ENCODE measurements at places on chromosomes 2 and 18. TPM values are rescaled to one million over a fixed set of nuclear protein-coding genes. Genes with fewer than 3 reads are reported as not detected.

GRCh38 chr2:171469176-171469575 lies 35.1 kb downstream of the DCAF17 start:
- DNase-seq, result no peak

DNA sequence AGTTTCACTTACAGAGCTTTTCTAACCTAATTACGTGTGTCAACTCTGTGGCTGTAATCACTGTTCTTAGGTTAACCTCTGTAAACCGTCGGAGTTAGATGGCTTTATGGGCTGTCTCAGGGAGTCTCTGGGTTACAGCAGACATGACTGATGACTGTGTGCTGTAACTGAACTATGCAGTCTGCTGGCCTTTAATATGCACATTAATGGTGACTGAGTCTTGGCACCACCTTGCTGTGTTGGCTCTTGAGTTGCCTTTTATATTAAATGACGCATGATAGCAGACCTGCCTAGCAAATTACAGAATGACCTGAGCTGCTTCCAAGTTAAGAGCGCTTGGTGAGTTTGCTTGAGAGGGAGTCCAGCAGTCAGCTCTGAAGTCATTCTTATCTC lies 90.1 kb downstream of the ACKR3 start:
- no peak for DNase-seq

DNA sequence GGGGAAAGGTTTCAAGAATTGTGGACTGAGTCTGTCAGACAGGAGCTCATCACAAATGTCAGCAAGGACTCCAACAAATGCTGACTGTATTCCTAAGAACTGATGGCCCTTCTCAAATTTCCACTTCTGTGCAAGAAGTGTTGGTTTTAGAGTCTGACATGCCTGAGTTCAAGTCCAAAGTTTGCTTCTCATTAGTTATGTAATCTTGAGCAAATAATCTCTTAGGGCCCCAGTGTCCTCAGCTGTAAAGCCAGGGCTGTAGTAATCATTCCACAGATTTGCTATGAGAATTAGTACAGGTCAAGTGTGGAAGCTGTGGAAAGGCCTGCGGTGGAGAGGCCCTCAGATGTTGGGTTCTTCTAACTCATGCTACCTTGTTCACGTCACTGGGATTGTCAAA lies 23.9 kb downstream of the MEP1B start:
- DNase-seq, result no peak

- no peak for DNase-seq
Measured at GRCh38 chr2:231819447-231820042, 33.3 kb downstream of the COPS7B start.

DNA sequence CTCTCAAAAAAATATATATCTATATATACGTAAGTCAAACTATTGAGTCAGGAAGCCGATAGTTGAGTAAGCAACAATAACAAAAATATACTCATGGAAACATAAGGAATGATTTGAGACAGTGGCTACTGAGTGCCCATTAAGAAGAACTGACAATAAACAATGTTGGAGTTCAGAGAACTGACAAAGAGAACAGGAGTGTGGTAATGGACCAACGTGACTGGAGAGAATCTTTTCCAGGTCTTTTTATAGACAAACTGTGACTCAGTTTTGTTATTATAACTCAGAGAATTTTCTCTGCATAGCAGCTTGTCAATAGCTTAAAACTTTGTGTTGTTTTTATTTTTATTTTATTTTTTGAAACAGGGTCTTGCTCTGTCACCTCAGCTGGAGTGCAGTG lies 4.6 kb upstream of the GALM start:
- no peak for DNase-seq

Gene ST6GAL2
- 139 TPM for total RNA-seq

Gene TRABD2A
- 0.21 TPM for total RNA-seq

Gene MOCOS
- 5.5 TPM for total RNA-seq

Gene ARHGEF4
- total RNA-seq, result 3.2 TPM

Gene TMEM247
- not detected for total RNA-seq

- no peak for DNase-seq
Measured at GRCh38 chr2:58925676-58926081, 684.6 kb upstream of the FANCL start.

Gene VSNL1
- total RNA-seq, result not detected

GRCh38 chr18:59005262-59005661 lies 134.4 kb upstream of the SEC11C start:
- no peak for DNase-seq

Gene LBH
- total RNA-seq, result 74.7 TPM

DNA sequence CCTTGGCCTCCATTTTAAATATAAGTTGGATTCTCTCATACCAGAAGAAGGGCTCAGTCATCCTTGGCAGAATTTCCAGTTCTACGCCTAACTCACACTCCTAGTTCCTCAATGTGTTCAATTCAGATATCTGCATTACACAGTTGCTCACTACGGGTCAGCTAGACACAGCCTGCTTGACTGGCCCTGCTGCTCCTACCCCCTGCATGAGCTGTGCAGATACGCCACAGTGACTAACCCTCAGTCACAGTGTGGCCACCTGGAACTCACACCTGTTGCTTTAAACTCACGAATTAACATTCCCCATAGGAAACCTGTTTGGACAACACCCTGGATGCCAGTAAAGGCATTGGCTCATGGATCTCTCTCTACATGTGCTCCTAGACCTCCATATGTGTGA lies 429.6 kb downstream of the NCKAP5 start:
- DNase-seq, result no peak

Gene TCF23
- total RNA-seq, result not detected

Gene CNTNAP5
- total RNA-seq, result not detected

Gene IL37
- total RNA-seq, result not detected

DNA sequence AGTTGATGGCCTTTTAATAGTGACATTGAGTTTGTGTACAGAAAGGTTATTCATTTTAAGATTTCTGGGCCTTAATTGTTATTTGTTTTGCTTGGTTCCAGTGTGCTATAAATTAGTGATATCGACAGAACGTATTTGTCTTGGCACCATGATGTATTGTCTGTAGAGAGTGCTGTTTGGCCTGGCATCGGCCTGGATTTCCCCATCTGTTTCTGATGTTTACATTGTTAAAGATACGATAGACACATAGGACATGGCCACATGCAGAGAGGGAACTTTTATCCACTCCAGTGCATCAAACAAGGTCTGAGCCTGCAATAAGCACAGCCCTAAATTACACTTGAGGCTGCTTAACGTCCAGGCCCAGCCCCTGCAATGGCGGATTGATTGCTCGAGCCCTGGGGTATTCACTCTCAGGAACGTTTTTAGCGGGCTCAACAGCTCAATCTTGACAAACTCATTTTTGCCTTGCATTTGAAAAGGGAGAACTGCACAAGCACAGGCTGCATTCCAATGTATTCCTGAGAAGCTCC lies 144.7 kb downstream of the SLC4A3 start:
- no peak for DNase-seq

DNA sequence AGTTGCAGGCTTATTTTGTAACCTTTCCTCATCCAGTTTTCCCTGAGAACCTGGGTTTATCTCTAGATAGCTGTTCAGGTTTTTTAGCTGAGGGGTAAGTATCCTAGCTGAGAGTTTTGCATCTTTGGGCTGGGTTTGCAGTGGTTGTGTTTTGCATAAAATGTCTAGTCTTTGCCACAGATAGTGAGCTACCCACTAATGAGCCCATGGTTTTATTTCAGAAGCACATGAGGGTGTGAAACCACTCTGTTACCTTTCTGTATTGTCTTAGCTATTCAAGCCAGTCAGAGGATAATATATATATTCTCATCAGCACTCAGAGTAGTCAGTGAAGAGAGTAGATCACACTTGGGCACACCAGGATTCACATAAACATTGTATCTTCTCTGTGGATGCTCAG lies 24.6 kb upstream of the TXNDC2 start:
- DNase-seq, result no peak

- DNase-seq, result no peak
Measured at GRCh38 chr18:36358141-36358540, 60.6 kb downstream of the FHOD3 start.

DNA sequence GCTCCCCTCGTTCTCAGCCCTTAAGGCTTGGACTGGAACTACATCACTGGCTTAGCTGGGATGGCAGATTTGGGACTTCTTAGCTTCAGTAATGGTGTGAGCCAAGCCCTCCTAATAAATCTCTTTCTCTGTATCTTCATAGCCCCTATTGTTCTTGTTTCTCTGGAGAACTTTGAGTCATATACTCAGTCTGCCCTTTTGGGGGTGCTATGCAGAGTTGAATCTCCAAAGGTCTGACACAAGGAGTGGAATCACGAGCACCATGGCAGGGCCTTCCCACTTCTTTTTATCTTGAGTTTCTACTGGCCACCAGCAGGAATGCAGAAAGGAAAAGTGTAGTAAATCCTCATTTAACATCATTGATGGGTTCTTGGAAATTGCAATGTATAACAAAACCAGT lies 13.3 kb upstream of the TGFA start:
- DNase-seq, result no peak

Gene SERPINB12
- not detected for total RNA-seq

DNA sequence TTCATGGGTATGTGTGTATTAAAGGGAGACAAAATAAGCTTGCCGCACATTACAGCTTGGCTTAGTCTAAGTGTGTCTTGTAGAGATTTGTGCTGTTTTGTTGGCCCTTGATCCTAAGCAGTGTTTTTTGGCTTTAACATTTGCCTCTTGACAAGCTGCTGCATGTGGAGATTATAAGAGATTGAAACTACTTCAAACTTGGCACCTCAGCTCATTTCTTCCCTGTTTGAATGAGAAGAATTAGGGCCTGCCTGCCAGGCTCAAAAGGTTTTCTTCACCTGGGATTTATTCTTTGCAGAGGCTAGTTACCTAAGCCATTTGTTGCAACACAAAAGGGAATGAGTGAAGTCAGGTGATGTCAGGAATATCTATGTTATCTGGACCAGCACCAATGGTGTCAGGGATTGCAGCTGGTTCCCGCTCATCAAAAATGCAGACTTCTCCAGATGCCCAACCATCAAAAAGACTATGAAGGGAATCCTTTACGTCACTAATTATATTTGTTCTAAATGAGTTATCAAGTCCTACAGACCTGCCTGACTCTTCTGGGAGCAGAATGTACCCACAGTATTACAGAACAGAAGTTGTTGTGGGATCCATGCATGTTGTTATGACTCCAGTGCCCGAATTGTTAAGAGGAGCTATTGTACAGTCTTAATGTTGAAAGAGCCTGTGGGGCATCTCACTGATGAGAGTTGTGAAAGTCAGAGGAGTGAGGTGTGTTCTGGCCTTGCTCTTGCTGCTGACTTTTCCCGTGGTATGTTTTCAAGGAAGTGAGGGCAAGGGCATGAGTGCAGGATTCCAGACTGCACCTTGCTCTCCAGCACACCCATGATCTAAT lies 31.0 kb downstream of the ABCA12 start:
- no peak for DNase-seq

Gene CYP20A1
- 32.4 TPM for total RNA-seq

DNA sequence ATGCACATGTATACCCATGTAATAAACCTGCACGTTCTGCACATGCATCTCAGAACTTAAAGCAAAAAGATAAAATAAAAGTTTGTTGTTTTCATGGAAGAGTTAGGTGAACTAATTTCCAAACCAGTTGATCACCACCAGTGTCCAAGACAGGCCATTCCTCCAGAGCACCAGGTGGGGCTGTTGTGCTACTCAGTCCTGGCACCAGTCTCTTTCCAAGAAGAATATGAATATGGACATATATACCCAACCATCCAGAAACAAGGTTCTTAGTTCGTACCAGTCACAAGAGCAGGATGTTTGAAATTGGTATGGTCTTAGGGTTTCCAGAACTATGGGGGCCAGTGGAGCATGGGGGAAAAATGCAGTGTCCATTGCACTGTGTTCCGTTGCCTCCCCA lies 17.2 kb upstream of the TNP1 start:
- no peak for DNase-seq

Gene EPB41L5
- total RNA-seq, result 16.2 TPM

DNA sequence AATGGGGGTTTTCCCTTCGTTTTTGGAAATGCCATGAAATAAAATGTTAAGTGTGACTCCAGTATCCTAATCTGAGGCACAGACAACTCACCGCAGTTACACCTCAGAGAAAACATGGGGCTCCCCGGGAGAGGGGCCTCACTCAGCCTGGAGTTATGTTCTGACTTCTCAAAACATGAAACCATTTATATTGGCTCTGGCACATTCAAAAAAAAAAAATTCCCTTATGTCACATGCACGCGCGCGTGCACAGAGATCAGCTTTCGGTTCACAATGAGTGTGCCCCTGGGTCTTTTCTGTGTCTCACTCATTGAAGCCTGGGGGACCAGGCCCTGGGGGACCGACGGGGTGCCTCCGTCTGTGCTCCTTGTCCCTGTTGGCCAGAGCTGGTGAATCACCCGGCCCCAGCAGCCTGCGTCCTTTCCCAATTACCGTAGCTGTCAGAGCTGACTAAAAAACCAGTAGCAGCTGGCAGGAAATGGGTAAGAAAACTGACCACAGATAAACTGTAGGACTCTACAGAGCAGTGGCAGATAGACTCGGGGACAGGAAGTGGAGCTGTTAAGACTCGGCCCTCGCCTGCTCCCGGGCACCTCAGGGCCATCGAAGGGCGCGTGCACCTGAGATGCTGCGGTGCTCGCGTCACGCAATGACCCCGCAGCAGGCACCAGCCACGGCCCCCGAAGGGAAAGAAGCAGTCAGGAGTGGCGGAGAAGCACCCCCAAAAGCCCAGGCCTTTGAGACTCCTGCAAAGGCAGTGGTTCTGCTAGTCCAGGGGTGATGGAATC lies 138.3 kb upstream of the ID2 start:
- DNase-seq, result no peak

DNA sequence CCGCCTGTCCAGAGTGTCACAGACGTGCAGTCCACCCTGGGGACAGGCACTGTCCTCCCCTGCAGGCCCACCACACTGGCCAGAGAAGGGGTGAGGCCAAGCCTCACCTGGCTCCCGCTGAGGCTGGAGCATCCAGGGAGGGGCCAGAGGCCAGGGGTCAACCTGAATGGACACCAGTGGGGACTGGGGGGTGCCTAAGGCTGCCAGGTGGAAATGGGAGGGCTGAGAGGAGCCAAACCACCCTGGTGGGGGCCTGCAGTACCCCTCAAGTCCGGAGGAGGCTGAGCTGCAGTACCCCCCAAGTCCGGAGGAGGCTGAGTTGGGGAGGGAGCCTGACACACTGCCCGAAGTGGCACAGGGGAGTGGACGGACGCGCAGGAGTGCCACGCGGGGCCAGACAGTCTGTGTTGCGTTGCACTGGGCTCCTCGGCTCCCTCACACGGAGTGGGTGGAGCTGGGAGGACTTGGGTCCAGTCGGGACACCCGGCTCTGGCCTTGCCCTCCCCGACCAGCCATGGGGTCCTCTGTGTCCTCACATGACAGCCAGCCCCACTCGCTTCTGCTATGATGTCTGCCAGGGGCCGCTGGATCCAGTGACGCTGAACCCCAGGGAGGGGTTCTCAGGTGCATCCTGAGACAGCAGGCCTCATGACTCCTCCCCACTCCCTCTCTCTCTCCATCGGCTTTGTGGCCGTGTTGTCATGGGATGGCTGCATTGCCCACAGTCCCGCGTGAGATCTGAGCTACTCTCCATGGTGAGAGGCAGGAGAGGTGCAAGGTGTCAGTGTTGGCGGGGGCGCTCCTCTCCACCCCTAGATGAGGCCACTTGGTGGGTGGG lies 22.3 kb upstream of the GPC1 start:
- DNase-seq, result peak; percentile 80

All from osteocyte (in vitro differentiated cells).